ENCODE measurements at places on chromosomes 2 and 18.

DNA sequence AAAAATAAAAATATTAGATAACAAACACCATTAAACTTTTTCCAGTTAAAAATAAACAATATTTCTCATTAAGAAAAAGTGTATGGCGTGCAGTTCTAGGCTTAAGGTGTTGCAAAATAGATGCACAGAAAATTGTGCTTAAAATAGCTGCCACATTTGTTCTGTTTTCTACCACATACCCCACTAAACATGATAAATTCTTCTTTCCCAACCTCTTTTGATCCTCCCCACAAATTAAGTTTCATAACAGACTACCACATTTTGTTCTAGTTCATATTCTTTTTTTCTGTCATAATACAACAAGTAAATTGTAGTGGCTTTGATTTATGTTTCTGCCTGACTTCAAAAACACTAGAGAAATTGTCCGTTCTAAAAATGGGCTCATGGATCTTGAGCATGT is 64.5 kb downstream of the ARHGAP28 start:
- no peak for DNase-seq

DNA sequence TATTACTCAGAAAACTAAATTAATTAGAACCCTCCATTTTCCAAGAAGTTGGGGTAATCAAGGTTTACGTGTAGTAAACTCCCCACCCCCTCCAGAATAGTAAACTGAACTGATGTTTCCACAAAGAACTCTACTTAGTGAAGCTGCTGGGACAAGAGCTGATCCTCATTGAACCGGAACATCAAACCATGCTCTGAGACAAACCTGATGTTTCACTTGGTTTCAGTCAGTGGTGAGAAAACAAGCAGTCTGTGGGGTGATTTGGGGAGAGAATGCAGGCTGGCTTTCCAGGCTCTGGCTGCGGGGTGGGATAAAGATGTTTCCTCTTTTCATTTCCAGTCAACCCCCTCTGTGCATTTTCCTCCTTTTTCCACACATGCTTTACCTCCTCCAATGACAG is 38.2 kb downstream of the CELF4 start:
- no peak for DNase-seq

DNA sequence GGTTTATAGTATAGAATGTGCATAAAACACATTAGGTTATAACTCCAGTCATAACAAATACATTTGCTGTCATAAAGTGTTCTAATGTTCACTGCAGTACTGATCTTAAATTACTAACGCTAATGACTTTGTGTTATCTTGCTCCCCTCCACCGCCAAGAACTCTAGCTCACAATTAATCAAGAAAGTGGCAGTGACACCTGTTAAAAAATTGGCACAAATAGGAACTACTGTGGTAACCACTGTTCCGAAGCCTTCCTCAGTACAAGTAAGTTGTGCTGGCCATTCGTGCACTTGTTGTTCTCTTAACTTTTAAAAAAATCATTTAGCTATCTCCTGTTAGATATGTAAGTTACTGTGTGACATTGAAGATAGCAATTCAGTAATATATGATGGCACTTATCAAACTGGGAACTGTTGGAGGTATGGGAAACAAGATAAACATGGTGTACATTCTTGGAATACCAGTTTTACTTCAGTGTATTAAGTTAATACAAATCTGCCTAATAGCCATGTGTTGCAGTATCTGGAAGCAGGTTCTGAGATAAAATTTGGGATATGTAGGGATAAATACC is 41.2 kb downstream of the TAF4B start:
- no peak for DNase-seq

GRCh38 chr2:207658156-207658555 is 33.0 kb upstream of the METTL21A start:
- no peak for DNase-seq

DNA sequence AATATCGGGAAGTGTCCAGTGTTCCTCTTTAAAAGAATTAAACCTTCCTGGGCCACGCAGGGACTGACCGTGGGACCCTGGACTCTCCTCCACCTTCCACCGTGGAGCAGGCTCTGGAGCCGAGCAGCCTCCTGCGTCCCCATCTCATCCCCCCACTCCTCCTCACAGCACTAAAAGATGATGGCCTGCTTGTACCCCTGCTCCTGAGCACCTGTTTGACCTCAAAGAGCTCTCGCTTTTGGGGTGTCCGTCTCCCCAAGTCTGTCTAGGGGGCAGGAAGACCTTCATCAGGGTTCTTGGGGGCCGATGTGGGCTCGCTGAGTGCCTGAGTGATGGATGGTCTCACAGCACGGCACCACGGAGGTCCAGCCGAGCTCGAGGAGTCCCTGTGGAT is 1.2 kb upstream of the SDC1 start:
- DNase-seq = no peak

DNA sequence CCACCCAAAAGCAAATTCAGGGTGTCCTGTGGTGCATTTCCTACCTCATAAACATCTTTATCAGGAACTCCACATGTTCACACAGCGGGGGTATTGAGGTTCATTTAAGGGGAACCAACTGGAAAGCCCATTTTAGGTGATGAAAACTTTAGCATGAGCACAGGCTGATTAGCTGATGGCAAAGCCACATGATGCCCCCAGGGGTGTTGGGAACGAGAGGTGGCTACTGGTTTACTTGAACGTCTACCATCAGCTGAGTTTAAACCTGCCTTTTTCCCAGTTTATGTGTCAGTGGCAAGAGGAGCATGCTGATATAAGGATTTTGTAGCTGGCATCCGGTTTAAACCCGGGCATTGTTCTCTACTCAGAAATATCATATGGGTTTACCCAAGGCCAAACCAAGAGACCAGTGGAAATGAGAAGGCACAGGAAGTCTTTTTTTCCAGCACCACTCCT is 54.5 kb upstream of the UPP2 start:
- no peak for DNase-seq

- no peak for DNase-seq
These were observed 30.0 kb downstream of the CPS1 start for GRCh38 chr2:210586381-210586780.

GRCh38 chr2:75547345-75548035 is 13.2 kb downstream of the EVA1A start:
- DNase-seq = no peak

GRCh38 chr2:233208382-233209116 is 42.9 kb upstream of the ATG16L1 start:
- DNase-seq = no peak

GRCh38 chr2:6168485-6168884 is 476.3 kb downstream of the SOX11 start:
- DNase-seq = no peak

- DNase-seq = no peak
These were observed 396.8 kb upstream of the SLC14A2 start for GRCh38 chr18:45218436-45218835.

- DNase-seq = no peak
These were observed 632 bp downstream of the AFTPH start for GRCh38 chr2:64524604-64525316.

GRCh38 chr2:224987733-224988132 is 54.5 kb downstream of the DOCK10 start:
- DNase-seq = no peak

DNA sequence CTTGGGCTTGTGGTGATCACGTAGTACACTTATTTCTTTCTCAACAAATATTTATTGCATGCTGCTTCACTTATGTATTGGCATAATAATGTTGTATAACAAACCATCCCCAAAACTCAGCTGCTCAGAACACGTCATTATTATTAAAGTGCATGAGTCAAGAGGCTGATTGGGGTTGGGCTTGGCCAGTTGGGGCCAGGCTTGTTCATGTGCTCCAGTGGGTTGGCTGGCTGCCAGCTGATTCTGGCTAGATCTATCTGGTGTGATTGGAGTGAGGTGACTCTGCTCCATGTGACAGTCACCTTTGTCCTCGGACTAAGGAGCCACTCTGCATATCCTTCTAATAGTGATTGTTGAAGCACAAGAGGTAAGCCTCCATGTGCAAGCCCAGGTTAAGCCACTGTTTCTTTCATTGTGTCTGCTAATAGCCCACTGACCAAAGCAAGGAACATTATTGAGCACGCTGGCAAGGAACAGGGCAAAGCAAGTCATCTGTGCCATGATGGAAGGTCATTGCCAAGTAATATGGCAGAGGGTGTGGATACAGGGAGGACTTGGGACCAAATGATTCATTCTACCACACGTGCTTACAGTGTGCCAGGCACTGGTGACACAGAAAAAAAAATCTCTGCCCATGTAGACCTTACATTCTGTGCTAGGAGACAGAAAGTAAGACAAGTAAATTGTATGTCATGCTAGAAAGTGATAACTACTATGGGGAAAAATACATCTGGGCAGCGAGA is 63.3 kb upstream of the TMEM182 start:
- no peak for DNase-seq

DNA sequence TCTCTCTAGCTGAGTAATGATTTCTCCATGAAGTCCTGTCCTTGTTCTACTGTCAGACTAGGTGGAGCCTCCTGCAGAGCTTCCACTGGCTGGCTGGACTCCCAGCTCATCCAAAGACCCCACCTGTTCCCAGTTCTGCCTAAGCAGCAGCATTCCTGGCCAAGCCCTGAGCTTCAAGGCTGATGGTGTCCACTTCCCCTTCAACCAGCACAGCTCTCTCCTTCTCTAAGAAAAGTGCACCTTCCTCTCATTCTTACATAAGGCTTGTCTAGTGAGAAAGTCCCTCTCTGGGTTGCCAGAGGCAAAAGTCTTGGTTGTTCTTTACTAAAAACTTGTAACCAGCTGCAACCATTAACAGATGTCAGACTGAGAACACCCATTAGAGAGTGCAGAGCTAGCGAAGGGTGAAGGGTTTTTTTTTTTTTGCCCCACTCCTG is 58.9 kb downstream of the CXCR4 start:
- DNase-seq = no peak

DNA sequence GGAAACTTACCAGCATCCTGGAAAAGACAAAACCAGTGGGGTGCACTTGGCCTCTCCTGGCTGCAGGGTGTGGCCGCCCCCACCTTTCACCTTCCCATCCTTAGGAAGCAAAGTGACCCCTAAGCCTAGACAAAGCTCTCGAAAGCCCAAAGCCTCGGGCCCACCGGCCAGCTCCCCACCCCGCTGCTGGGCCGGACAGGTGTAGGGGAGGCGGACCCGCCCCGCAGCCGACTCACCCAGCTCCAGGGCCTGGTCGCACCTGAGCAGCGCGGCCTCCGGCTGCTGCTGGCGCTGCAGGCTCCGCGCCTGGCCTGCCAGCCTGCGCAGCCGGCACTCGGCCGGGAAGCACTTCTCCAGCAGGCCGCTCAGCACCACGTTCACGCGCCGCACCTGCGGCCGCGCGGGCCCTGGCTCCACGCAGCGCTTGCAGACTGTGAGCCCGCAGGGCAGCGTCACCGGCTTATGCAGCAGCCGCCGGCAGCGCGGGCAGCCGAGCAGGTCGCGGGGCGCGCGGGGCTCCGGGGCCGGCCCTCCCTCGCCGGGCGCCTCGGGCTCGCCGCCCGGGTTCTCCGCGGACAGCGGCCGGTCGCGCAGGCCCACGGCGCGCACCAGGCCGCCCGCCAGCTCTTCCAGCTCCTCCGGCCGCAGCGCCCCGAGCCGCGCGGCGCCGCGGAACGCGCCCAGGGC is 979 bp downstream of the LONRF2 start:
- DNase-seq = no peak

DNA sequence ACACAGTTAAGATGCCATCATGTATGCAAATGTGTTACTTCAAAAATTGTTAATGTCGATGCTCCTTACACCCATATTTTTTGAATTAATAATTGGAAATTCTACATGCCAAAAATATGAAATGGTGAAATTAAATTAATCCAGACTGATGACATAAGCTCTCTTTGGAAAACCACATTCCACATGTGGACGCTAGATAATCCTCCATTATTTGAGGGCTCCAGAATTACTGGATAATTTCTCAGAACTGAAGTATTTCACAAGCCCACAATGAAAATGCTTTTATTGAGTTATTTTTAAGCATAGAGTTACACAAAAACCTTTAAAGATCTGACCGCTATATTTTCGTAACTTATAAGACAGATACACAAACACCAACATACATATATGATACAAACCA is 47.8 kb downstream of the FARSB start:
- DNase-seq = no peak

- DNase-seq = no peak
These were observed 74.3 kb downstream of the LONRF2 start for GRCh38 chr2:100248044-100248330.

DNA sequence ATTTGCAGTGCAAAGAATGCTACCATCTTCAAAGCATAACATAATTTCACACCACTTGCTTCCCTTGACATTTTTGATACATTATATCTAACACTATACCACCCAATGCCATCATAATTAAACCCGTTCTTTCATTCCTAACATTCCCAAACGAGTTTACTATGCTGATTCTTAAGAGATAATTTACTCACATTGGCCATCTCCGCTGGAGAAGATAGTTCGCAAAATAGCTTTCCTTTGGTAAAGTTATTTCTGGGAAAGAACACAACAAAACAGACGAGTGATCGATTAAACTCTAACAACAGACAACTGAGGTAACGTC is 716 bp downstream of the MMADHC start:
- no peak for DNase-seq

- no peak for DNase-seq
These were observed 399.4 kb upstream of the HS6ST1 start for GRCh38 chr2:128717758-128718710.

DNA sequence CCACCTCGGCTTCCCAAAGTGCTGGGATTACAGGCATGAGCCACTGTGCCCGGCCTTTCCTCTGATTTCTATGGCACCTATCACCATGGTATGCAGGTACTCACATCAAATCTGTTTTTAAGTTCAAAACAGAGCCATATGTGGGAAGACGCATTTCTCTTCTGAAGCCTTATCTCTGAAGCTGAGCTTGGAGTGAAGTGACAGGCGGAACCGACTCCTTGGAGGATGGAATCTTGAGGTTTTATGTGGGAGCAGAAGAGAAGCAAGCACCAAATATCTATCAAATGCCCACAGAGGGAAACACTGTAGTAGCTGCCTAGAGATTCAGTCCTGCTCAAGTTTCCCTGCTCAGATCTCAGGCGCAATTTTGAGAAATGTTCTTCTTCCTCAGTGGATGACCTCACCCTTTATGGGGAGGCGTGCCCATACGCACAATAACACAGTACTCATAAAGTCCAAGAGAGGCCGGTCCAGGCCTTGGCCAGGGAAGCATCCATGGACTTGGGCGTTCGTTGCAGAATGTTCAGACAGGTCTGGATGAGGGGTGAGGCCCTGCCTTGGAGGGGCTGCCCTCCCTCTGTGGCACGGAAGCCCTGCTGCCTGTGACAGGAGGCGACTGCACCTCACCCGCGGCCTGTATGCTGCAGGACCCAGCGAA is 67.9 kb downstream of the HNRNPLL start:
- DNase-seq = no peak

DNA sequence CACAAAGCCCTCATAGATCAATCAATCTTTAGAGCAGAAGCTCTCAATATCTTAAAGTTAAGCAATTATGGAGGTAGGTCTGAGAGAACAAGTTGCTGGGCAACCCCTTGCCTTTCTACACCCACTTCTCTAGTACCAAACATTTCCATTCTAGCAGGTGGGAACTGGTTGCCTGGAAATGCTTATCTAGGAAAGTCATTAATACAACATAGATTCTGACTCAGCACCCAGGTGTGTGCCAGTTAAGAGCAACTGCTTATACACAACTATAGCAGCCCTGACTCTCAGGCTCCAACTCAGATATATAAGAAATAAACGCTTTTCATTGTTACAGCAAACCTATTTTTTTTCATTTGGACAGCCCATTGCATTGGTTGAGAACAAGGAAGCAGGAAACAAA is 237.7 kb downstream of the IRS1 start:
- DNase-seq = no peak

- DNase-seq = no peak
These were observed 930.0 kb upstream of the KLHL29 start for GRCh38 chr2:22454826-22455485.

Data from cortex of kidney (tissue), 1 donor.